ENCODE measurements at places on chromosomes 12 and 14.

DNA sequence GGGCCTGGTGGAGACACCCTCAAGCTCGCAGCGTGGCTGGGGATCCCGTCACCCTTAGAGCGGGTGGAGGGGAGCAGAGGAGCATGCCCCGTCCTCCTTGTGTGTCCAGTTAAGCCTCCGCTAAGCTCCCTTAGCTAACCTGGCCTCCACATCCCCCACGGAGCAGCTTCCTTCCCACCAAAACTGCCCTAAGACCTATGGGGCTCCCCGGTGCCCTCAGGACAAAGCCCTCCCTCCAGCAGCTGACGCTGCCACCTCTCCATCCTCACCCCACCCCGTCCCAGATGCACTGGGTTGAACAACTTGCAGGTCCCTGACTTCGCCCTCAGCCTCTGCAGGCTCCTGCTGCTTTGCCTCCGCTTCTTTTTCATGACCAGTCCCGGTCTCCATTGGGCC is 4.0 kb downstream of the AHNAK2 start:
- DNase-seq: no peak

DNA sequence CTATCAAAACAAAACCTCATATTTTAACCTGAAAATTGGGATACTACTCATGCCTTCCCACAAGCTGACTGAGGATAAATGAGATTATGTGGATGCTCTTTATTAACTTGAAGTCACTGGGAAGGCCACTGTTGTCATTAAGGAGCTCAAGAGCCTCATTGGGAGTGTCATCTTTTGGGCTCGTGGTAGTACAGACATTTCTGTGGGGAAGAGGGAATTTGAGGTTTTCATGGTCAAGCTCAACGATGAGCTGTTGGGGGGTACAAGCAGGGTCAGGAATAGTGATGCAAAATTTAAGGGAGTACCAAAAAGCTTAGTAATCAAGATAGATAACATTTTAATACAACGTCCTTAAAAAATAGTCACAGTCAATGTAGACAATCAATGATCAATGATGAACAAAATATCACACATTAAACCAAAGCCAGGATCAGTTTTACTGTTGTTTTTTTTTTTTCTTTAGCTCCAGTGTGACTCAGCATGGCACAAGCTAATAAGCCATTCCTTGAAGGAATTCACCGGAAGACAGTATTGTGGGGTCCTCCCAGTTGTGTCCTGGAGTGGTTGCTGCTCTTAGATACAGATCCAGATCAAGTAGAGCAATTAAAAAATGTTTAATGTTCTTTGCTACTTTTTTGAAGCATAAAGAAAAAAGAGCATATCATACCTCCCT is 130.9 kb downstream of the C12orf75 start:
- DNase-seq: no peak

- DNase-seq: no peak
These were observed 159.8 kb downstream of the RPAP3 start for GRCh38 chr12:47545938-47546609.

GRCh38 chr14:77991128-77991772 is 178.9 kb upstream of the NRXN3 start:
- no peak for DNase-seq

DNA sequence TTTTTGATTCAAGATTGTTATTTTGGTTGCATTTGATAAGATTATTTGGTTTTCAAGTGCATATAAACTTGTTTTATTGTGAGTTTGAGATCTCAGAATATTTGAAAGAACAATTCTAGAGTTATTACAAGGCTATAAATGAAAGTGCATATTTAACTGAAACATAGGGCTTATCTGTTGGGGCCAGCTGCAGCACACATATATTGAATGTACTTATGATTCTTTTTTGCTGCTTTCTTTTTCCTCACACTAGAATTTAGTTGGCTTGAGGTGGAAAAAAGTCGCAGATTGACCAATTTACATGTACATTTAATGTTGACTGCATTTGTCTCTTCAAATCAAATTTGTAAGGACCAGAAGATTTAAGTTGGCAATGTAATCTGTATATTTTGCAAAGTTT is 88.0 kb downstream of the PCNX1 start:
- DNase-seq: no peak

GRCh38 chr12:102961466-102961855 is 4.0 kb downstream of the ASCL1 start:
- no peak for DNase-seq

- DNase-seq: no peak
These were observed 8.1 kb upstream of the CLMN start for GRCh38 chr14:95327558-95328374.

GRCh38 chr14:36880276-36880675 is 218.6 kb downstream of the PAX9 start:
- DNase-seq: no peak

- no peak for DNase-seq
These were observed 394.0 kb upstream of the SYT1 start for GRCh38 chr12:78470354-78471195.

- DNase-seq: no peak
These were observed 63.3 kb downstream of the TSHR start for GRCh38 chr14:81018684-81019083.

- DNase-seq: no peak
These were observed 5.2 kb downstream of the MTERF2 start for GRCh38 chr12:106981788-106982187.

All from NCI-H2107 (cell line).